ENCODE measurements at places on chromosomes 12 and 14.

GRCh38 chr14:95523815-95524448 is 7.5 kb upstream of the SYNE3 start:
- DNase-seq = no peak

DNA sequence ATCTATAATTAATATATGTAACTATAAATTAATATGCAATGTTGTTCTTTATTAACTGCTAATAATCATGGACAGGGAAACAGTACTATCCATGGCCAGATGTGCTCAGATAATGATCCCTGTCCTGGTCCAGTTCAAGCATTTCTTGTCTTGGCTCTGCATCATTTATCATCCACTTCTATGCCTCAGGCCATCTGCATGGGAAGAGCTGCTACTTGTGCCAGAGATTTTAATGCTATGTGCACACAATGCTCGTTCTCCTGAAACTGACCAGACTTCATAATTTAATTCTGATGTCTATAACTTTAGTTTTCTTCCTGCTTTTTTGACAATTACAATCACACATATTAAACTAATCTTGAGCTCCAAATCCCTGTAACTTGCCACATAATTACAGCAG is 11.2 kb upstream of the TMX1 start:
- DNase-seq = no peak

- no peak for DNase-seq
These were observed 23.3 kb downstream of the RTRAF start for GRCh38 chr14:52012635-52013034.

GRCh38 chr12:57591782-57592325 is 862 bp downstream of the PIP4K2C start:
- DNase-seq = no peak

DNA sequence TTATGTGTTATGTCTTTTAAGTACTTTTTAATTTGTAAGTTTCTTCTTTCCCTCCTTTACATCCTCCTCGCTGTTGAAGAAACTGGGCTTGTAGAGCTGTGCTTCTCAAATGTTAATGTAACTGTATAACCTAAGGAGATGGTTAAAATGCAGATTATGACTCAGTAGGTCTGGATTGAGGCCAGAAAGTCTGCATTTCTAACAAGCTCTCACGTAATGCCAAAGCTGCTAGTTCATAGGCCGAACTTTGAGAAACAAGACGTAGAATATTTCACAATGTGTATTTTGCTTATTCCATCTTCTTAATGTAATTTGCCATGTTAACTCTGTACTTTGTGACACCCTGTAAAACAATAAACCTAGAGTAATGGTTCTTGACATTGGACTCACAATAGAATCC is 193.3 kb upstream of the SYT1 start:
- peak; percentile 34 for DNase-seq

DNA sequence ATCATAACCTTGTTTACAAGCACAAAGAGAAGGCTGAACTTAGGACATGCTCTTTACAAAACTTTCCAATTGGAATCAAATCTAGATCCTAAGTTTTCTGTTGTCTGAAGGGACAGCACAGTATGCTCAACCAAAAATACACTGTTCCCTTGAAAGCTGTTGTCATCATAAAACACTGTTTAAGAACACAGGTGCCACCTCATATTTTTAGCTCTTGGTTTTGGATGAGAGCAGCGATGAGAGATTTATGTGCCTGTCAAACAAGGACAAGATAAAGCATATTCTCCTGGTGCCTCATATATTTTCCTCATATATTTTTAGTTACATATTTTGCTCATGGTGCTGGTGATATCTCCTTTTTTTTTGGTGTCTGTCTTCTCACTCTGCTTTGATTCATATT is 788.4 kb downstream of the AACS start:
- no peak for DNase-seq

GRCh38 chr14:97077253-97077653 is 280.1 kb downstream of the VRK1 start:
- peak; percentile 96 for DNase-seq

DNA sequence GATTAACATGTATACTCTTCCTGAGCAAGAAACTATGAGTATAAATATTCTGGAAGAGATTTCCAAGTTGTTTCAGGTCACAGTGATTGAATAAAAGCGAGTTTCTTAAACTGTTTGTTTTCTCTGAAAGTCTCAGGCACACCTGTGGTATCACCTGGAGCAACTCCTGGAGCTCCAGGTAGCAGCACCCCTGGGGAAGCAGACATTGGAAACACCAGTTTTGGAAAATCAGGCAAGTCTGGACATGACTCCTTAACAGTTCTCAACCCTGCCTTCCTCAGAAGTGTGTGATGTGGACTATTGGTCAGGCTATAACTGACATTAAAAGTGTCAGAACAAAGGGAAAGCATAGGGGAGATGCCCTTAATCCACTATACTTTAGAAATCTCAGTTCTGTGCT is 217.6 kb upstream of the CNTN1 start:
- DNase-seq = no peak

DNA sequence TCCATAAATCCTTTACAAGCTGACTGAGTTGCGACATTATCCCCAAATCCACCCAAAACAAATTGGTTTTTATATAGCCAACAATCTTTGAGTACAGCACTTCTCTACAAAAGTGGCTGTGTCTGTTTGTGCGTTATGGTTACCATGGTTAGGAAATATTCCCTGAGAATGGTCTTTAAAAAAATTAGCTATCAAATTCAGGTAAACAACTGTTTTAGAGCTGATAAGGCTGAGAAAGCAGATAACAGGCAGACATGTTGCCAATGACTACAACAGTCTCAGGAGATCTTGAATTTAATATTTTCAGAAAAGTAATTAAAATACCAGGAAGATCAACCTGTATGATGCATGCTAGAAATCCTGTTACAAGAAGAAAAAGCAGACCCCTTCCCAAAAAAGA is 248.0 kb downstream of the RASSF9 start:
- no peak for DNase-seq

GRCh38 chr12:83010169-83010804 is 323.6 kb downstream of the TMTC2 start:
- no peak for DNase-seq

DNA sequence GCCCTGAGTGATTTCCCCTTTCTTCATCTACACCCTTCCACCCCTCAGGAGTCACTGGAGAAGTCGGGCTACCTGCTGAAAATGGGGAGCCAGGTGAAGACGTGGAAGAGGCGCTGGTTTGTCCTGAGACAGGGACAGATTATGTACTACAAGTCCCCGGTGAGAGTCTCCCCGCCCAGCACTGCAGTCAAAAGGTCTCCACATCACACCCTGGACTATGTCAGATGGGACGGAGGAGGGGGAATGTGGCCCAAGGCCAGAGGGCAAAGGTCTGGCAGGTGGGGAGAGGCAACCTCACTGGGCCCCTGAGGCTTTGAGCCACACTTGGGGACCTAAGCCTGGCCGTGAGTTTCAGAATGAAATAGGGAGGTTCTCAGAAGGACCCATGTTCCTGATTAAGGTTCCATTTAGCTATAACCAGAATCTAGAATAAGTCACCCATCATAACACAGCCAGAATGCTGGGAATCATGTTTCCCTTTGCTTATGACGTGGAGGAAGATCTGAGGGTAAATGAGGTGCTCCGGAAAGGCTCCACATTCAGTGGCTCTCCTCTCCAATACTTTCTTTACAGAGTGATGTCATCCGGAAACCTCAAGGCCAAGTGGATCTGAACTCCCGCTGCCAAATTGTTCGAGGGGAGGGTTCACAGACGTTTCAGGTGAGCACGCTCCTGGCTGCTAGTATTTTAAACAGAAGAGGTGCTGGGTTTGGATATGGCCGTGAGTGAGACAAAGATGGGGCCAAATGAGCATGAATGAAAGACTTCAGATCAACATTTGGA is 26.6 kb downstream of the PIGH start:
- DNase-seq = no peak

DNA sequence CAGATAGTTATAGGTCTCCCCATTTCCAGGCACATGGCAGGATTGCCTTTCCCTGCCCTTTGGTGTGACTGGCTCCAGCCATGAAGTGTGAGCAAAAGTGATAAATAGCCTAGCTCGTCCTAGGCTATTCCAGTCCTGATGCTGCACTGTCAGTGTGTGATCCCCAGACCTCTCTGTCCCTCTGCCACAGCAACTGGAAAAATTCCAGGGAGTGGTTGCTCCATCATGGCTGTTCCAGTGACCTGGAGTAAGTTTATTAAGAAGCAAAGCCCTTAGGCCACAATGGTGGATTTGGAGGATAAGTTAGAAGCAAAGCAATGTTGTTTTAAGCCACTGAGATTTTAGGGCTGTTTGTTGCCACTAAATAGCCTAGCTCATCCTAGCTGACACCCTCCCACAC is 9.8 kb upstream of the KRT83 start:
- no peak for DNase-seq

DNA sequence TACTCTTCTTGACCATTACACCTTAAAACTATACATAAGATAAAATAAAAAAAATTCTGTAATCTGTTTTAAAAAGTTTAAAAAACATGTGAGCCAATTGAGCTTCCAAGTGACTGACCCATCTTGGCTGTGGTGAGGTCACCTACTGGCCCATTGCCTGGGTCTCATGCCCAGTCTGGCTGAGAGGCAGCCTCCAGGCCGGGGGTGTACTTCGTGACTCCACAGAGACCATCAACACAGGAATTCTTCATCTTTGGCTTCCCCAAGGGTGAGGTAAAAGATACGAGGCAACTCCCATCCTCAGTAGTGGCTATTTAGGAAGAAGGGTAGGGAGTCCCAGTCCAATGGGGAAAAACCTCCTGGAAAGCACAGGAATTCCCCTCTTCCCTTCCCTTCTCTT is 113.2 kb downstream of the APAF1 start:
- DNase-seq = no peak

DNA sequence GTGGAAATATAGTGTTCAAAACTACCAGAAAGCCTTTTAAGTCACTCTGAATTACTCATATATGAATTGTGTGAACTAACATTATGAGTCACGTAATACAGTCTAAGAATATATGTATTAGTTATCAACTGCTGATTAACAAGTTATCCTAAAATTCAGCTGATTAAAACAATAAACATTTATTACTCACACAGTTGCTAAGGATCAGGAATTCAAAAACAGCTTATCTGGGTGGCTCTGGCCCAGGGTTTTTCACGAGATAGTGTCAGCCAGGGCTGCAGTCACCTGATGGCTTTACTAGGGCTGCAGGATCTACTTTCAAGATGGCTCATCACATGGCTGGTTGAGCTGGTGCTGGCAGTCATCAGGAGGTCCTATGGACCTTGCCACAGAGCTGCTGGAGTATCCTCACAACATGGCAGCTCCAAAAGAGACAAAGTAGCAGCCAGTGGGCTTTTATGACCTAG is 36.5 kb downstream of the CORO1C start:
- DNase-seq = no peak

- DNase-seq = no peak
These were observed 18.8 kb downstream of the CLMN start for GRCh38 chr14:95300697-95301526.

- DNase-seq = no peak
These were observed 5.1 kb downstream of the COX14 start for GRCh38 chr12:50117057-50117622.

- no peak for DNase-seq
These were observed 272.7 kb upstream of the DIO3 start for GRCh38 chr14:101288436-101289229.

DNA sequence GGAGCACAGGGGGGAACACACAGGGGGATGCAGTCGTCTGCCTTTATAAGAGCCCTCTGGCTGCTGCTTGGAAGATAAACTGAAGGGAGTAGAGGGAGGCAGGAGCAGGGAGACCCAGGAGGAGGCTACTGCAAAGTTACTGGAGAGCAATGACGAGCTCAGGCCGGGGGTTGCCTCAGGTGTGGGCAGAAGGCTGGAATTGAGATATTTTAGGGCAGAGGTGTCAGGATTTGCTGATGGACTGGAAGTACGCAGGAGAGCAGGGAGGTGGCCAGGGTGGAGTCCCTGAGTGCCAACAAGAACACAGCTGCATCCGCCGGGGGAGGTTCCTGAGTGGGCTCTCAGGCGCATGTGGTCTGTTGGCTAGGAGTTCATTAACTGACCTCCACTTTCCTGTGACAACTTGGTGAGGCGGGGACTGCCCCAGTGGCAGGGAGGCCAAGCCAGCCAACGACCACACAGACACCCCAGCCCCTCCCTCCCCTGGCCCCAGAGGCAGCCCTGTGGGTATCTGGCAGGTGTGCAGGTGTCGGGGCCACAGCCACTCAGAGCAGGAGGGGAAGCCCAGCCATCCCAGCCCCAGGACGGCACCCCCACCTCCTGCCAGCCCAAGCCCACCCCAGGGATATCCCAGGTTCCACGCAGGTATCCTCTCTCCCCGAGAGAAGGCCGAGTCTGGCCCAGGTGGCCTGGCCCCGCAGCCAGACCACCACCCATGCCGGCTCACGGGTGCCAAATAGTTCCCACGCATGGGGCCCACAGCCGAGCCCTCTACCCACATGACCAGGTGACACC is 85.4 kb downstream of the NCOR2 start:
- no peak for DNase-seq

- peak; percentile 39 for DNase-seq
These were observed 37.3 kb upstream of the ADGRD1 start for GRCh38 chr12:130916241-130916911.

GRCh38 chr12:19088606-19089005 is 40.9 kb upstream of the PLEKHA5 start:
- DNase-seq = no peak

All from H4 (cell line).